ENCODE measurements at places on chromosomes 1 and 21. TPM values are rescaled to one million over a fixed set of nuclear protein-coding genes. Genes with fewer than 3 reads are reported as not detected.

DNA sequence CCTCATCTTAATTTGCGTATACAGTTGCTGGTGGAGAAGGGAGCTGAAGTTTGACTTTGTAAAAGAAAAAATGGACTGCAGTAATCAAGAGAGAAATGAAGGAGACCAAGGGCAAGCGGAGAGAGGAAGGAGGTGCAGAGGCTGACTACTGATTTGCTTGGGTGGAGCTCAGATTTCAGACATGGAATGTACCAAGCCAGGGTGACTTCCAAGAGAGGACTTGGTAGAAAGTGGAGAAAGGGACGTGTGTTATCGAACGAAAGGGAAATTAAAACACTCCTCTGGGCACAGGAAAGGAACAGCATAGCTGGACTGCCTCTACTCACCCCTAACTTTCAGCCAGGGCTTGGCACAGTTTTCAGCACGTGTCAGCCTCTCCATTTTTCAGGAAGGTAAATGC, 15.1 kb upstream of the HEATR1 start:
- DNase-seq, result no peak

DNA sequence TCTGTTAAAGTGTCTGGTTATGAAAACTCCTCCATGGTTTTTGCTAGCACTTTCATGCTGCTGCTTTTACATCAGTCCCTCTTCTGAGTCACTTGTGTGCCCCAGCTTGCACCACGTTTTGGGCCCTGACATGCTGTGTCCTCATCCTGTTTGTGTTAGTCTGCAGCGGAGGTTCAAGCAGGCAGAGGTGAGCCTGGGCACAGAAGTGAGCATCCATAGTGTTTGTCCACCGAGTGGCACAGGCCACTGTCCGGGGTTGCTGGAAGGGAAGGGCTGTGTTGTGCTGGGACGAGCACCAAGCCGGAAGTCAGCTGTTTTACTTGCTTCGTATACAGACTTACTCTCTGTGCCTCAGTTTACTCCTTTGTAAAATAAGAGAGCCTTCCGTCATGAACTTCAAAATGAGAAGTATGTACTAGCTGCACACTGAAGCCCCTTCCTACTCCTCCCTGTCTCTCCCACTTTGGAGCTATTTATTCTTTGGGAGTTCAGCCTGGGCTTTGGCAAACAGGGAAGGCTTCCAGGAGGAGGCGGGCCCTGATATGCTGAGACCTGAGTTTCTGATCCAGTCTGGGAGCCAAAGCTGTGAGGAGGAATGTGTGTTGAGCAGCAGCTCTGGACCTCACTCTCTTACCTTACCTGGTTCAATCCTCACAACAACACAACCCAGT, 10.7 kb upstream of the LAPTM5 start:
- DNase-seq, result no peak

DNA sequence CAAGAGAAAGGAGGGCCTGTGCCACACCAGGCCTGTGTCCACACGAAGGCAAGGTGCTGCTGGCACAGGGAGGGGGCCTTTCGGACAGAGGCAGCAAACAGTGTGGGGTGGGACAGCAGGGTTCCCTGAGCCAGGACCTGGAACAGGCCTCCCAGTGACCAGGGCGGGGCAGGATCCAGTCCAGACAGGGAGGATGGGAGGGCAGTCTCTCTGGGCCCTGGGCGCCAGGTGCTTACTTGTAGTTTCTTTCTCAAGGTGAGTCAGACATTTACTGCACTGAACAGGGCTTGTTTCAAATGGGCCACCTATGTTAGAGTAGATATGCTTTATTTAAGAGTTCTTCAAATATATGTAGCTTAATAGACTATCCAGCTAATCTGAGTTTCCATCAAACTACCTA, 52.8 kb upstream of the STUM start:
- DNase-seq, result peak; percentile 23

Gene CYP4X1
- total RNA-seq, result 1.2 TPM

Gene SYNC
- 1.1 TPM for total RNA-seq

Gene NASP
- 84.6 TPM for total RNA-seq

Gene ZDHHC18
- 15.5 TPM for total RNA-seq
